ENCODE measurements at places on chromosomes 12 and 14.
A peak's percentile ranks its signal among the peaks of the same experiment; 100 is the strongest.

- no peak for DNase-seq
These were observed 36.5 kb downstream of the CORO1C start for GRCh38 chr12:108694812-108695278.

DNA sequence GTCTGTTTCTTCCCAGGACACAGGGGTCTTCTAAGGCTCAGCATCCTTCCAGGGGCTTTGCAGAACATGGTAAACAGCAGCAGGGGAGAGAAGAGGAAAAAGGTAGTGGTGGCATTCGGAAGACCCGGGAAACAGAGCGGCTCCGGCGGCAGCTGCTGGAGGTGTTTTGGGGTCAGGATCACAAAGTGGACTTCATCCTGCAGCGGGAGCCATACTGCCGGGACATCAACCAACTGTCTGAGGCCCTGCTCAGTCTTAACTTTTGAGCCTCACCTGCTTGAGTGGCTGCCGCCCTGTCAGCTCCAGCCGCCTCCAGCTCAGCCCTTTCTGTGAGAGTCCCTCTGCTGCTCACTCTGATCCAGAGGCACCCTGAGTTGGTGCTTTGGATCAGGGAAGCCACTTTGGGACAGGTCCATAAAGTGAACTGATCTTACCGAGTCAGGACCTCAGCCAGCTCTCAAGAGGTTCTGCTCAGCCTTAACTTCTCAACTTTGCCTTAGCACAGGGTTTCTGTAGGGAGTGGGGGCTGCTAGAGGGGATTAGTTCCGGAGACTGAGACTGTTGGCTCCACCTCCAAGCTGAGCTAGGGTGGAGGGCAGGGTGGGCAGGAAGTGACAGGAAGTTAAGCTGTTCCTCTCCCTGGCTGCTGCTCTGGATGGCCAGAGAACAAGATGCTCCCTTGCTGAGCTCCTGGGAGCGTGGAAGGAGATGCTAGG lies 5.4 kb downstream of the SDR39U1 start:
- DNase-seq, result peak; percentile 16

DNA sequence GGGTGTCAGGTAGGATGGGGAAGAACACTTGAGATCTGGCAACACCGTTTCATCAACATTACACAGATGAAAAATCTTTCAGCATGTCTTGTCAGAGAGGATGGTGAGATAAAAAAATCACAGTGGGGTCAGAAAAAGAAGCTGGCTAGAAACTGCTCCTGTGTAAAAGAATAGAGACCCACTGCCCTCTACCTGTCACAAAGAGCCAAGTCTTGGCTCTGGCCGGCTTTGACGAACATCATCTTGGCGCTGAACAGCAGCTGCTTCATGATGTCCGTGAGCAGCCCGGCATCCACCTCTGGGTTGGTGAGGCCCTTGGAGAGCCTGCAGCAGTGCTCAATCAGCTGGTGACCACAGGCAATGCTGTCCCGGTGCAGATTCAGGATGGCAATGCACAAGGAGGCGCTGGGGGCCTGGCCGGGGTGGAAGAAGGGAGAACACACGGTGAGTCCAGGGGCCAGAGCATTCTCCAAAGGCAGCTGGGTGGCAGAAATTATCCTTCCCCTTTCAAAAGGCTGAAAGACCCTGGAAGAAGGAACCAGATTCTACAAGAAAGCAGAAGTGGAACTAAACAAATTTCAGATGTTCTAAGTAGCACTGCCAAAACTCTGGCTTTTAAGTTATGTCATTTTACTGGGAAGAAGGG lies 50.2 kb downstream of the ZFYVE26 start:
- DNase-seq, result peak; percentile 19

DNA sequence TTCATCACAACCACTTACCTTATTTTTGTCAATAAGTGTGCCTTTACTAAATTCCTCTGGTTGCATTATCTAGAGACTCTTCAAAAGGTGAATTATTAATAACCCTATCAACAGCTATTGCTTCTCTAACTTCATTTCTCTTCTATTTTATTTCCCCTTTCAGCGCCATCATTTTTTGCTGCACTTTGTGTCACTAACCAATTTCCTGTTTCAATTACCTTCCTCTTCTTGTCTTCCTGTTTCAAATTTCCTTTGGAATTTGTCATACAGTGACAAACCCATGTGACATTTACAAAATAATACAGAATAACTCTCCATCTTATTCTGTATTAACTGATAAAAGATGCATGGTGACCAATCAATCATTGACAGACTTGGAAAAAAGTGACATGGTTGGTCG lies 12.2 kb upstream of the CLEC2A start:
- no peak for DNase-seq

DNA sequence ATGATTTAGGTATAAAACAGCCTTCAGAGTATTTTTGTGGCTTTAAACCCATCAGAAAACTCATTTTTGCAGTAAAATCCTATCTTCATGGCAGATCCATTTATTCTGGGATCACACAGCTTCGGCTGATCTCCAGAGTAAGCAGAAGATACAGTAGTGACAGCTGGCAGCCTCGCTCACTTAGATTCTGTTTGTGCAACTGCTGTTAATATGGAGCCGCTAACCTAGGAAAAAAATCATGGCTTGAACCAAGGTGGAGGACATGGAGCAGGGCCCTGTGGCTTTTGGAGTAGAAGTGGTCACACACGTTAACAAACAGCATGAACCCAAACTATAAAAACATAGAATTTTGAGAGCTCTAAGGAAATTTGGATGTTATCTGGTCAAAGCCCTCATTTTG lies 137.2 kb upstream of the ARHGAP5 start:
- DNase-seq, result no peak

GRCh38 chr12:34294671-34295365 lies 272.5 kb downstream of the ALG10 start:
- DNase-seq, result no peak

DNA sequence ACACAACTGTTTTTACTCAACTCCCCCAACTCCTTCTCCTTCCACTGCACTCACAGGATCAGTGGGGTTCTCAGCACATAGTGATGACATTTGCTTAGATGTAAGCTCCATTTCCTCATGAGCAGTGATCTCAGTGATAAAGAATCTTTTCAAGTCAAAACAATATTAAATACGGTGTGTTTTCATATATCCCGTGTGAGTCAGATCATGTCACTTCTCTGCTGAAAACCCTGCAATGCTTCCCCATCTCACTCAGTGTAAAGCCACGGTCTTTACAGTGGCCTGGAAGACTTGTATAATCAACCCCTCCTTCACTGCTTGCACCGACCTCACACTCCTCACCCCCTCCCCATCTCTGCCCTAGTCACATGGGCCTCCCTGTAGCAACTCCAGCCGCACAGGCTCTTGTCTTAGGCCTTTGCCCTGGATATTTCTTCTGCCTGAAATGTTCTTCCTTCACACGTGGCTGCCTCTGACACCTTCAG lies 149.7 kb upstream of the ARHGAP5 start:
- peak; percentile 20 for DNase-seq

GRCh38 chr14:54652188-54652587 lies 85.3 kb downstream of the SAMD4A start:
- peak; percentile 94 for DNase-seq

- peak; percentile 7 for DNase-seq
These were observed 111.6 kb upstream of the NOS1 start for GRCh38 chr12:117472983-117473382.

GRCh38 chr12:27333403-27334009 lies 870 bp downstream of the BMAL2 start:
- DNase-seq, result peak; percentile 21

DNA sequence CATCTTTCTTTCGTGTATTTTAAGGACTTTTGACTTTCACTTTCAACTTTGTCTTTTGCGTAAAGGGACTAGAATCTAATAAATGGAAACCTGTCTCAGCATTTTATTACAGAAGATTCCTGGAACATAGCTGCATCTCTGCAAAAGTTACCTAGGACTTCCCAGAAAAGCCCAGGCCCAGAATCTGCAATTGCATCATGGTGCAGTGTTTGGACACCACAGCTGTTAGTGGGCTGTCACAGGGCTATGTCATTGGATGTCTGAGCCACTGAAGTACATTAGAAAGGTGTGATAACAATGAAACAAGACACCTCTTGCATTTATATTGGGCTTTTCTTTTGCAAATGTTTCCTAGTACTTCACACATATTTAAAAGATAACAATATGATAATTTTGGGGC lies 199.9 kb upstream of the IGF1 start:
- no peak for DNase-seq

GRCh38 chr12:15928870-15929571 lies 17.9 kb downstream of the DERA start:
- no peak for DNase-seq

- DNase-seq, result no peak
These were observed 61.0 kb downstream of the CPM start for GRCh38 chr12:68871921-68872320.

GRCh38 chr12:102429211-102430154 lies 50.9 kb downstream of the IGF1 start:
- no peak for DNase-seq

DNA sequence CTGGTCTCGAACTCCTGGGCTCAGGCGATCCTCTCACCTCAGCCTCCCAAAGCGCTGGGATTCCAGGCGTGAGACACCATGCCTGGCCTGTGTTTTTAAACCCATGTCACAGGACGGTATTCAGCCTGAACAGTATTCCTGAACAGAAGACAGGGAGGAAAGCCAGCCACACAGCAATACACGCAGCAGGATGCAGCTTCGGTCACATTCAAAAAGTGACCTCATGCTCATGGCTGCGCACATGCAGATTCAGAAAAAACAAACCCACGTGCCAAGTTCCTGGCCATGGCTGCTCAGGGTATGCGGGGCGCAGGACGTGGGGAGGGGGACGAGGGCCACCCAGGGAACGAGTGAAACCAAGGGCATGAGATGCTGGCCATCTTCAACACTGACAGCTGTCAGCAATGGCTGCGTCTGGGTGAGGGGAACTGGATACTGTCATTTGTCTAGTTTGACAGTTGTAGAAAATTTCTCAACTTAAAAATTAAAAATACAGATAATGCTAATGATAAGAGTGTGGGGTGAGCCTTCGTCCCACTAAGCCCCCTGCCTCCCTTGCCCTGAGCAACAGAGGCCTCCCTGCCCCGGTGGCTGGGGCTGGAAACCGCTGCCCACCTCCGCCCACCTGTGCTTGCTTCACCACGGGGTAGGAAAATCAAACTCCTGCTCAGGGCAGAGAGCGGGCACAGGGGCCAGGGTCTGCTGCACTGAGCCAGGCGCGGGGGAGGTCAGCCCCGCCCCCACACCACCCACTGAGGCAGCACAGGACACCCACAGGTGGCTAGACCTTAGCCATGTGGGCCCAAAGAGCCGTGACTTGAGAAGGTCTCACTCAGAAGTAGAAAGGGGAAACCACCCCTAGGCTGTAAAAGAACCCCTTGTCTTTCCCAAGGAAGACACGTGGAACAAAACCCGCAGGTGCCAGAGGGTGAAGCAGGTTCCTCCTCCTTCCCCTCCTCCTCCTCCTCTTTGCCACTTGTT lies 84.2 kb downstream of the SCARB1 start:
- DNase-seq, result no peak

DNA sequence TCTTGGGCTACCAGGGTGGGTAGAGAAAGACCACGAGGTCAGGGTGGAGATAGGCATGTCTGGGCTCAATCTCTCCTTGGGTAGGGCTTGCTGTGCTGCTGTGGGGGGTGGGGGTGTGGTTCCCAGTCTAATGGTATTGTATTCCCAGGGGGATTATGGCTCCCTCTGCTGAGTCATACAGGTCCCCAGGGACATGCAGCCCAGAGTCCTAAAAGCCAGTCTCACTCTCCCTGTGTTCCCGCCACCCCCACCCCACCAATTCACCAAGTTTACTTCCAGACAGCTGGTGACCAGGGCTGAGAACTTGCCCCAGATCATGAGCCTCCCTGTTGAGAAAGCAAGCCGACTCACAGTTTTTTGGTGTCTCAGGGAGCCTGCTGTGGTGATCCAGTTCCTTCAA lies 367.6 kb downstream of the C12orf75 start:
- DNase-seq, result no peak

- no peak for DNase-seq
These were observed 708.0 kb downstream of the MED13L start for GRCh38 chr12:115569345-115570068.

Data from adrenal gland (tissue), 19 donors.